ENCODE measurements at places on chromosomes 2 and 18. TPM values are rescaled to one million over a fixed set of nuclear protein-coding genes. Genes with fewer than 3 reads are reported as not detected.

MYL12B gene
- 180 TPM for total RNA-seq

LIMS3 gene
- 5.3 TPM for total RNA-seq

TSN gene
- 32.1 TPM for total RNA-seq

NCL gene
- total RNA-seq: 218 TPM

- no peak for DNase-seq
Observed at GRCh38 chr2:105283532-105283931, 42.0 kb downstream of the GPR45 start.

DNA sequence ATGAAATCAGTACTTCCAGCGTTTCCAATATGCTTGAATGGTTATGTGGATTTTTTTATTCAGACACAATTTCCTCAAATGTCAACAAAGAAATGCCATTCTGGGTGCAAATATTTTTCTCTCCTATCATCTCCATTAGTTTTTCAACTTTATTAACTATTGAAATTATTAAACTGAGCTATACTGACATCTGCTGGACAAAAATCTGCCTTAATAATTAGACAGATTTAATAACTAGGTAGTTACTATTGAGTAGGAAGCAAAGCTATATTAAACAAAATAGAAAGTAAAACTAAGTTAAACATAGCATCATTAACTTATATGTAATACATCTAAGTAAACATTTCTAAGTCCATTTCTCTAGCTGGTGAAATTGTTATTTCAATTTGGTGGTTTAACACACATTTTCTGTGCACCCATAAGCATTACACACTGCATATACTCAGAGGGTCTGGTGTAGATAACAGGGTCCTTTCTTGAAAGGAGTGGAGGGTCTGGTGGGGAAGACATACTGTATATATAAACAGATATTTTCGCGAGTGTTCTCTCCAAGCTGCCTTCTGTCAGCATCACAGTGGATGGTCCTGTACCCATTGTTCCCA, 77.0 kb downstream of the LANCL1 start:
- DNase-seq: no peak

DNA sequence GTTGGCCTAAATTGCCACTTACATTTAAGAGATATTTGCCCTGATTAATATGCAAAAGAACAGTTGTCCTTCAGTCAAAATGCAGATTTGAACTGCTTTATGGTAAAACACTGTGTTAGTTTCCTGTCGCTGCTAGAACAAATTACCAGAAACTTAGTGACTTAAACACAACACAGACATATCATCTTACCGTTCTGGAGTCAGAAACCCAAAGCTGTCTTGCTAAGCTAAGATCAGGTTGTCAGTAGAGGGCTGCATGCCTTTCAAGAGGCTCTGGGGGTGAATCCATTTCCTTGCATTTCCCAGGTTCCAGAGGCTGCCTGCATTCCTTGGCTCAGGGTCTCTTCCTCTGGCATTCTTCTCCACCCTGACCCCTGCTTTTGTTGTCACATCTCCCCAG, 149.5 kb downstream of the FAM161A start:
- no peak for DNase-seq

DNA sequence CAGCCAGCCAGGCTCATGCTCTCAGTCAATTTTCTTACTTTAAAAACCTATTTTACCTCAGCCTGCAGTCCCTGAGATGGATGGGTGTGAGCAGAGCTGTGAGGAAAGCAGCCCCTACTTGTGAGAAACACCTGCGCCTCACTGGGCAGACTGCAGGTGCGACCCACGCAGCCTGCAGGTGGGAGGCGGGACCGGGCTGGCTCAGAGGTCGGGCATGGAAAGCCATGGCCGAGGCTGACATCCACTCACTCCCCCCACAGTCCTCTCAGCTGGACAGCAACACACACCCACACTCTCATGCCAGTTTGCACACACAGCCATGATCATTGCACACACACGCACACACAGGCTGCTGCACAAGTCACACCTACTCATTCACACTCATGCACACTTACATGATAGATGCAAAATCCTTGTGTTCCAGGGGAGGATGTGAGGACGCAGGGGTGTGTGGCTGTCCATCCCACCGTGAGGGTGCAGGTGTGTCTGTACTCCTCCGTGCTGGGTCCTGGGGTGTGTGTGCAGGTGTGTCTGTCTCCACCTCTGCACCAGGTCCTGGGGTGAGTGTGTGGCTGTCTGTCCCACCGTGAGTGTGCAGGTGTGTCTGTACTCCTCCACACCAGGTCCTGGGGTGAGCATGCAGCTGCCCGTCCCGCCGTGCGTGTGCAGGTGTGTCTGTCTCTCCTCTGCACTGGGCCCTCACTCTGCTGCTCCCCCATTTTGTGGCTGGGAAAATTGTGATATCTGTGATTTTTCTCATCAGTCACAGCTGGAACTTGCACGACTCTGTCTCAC, 166.5 kb downstream of the RTP5 start:
- DNase-seq: no peak

DNA sequence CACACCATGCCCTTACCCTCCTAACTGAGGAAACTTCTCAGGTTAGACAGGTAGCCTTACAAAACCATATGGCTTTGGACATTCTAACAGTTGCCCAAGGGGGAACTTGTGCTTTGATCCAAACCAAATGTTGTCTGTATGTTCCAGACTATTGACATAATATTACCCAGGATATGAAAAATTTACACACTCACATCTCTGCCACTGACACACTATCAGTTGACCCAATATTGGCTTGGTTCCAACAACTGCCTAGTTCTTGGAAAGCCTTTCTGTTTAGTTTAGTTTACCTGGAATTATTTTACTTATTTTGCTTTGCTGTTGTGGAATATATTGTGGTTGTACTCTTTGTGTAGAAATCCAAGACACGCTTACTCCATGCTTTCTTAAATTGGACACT, 178.4 kb downstream of the RNF152 start:
- no peak for DNase-seq

DNA sequence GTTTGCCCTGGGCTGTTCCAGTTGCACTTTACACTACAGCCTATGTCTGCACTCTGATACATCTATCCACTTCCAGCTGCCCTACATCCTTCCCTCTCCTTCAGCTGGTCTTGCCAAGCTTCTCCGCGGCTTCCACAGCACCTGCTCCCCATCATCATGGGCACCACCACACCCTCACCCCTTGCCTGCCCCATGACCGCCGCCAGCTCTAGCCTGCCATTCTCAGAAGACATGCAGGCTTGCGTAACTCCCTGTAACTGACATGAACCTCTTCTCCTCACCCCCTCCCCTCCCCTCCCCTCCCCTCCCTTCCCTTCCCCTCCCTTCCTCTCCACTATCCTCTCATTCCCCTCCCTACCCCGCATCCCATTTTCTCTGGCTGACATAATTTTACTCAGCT, 46.0 kb downstream of the PAX8 start:
- no peak for DNase-seq

DNA sequence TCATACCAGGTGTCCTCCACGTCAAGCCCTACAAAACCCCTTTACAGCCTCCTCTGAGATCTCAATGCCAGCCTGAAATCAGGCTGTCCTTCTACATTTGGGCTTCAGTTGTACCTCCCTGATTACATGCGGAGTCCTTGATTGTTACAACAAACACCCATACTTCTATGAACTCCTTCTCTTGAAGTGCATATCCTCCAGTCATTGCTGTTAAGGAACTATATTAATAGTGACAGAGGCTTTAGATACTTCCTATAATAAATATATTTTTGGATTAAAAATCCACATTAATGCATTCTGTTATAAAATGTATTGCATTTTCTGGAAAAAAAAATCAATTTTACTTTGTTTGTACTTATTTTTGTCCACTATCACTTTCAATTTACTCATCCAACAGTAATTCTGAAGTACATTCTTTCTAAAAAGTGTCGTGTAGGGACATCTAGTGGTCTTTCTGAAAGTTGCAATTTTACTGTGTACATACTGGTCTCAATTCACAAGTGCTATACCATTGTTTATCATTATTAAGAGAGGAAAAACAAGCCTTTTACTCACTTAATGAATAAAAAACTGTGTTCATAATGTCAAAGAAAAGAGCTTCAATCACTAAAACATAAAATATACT, 316.4 kb downstream of the DSEL start:
- DNase-seq: no peak

DNA sequence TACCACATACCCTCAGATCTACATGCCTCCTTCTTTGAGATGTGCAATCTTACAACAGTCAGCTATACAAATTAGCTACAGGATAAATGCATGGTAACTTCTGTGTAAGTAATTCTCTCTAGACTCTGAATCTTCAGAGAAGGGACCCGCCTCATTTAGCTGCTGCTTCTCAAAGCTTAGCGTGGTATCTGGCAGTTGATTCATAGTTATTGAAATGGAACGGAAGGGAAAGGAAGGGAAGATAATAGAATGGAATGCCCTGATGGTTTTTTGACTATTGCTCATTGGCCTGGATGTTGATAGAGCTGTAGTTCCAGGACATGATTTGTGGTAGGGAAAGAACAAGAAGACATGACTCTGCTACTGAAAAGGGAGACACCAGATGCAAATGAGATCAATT, 498.1 kb upstream of the CRIM1 start:
- DNase-seq: no peak
